ENCODE measurements at places on chromosomes 5 and 9.
A peak's percentile ranks its signal among the peaks of the same experiment; 100 is the strongest.

- no peak for DNase-seq
These were observed 69.4 kb upstream of the MEF2C start for GRCh38 chr5:88952344-88952743.

- peak; percentile 89 for DNase-seq
These were observed 3.7 kb upstream of the STXBP1 start for GRCh38 chr9:127608104-127608966.

- DNase-seq = no peak
These were observed 640 bp downstream of the SURF4 start for GRCh38 chr9:133375116-133375723.

- DNase-seq = no peak
These were observed 48.7 kb downstream of the KIAA1958 start for GRCh38 chr9:112535301-112535700.

- DNase-seq = no peak
These were observed 9.9 kb downstream of the REEP2 start for GRCh38 chr5:138448481-138449398.

GRCh38 chr9:135500071-135500524, 384 bp upstream of the MRPS2 start:
- DNase-seq = peak; percentile 33

DNA sequence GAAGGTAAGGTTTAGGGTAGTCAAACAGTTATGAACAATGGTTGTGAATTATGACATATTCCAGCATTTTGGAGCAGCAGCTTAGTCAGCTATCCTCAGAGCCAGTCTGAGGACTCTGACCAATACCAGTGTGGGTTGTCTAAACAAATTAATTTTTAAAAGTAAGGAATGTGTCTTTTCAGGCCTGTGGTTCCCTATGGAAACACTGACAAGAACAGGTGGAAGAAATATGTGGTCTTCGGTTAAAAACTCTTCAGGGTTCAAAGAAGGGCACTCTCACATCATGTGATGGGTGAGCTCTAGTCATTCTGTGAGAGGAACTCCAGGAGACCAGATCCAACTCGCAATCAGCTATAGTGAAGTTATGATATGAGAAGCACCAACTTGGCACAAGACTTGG, 33.5 kb upstream of the ALDOB start:
- DNase-seq = no peak

DNA sequence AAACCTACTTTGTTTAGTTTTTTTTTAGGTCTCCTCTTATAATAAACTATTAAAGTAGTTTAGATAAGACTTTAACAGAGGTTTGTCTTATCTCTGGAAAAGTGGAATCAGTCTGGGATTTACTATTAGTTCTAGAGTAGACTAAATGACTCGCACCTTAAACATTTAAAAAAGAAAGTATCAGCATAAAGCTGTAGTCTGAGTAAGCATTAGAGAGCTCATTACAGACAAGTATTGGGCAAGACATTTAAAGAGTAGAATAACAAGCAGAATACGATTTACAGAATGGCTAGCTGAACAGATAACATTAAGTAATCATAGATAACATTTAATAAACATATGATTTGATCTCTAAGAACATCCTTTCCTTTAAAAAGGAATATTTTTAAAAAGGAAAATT, 226.0 kb upstream of the DMAC1 start:
- no peak for DNase-seq

GRCh38 chr9:137447722-137448601, 6.8 kb upstream of the ENTPD8 start:
- DNase-seq = no peak

DNA sequence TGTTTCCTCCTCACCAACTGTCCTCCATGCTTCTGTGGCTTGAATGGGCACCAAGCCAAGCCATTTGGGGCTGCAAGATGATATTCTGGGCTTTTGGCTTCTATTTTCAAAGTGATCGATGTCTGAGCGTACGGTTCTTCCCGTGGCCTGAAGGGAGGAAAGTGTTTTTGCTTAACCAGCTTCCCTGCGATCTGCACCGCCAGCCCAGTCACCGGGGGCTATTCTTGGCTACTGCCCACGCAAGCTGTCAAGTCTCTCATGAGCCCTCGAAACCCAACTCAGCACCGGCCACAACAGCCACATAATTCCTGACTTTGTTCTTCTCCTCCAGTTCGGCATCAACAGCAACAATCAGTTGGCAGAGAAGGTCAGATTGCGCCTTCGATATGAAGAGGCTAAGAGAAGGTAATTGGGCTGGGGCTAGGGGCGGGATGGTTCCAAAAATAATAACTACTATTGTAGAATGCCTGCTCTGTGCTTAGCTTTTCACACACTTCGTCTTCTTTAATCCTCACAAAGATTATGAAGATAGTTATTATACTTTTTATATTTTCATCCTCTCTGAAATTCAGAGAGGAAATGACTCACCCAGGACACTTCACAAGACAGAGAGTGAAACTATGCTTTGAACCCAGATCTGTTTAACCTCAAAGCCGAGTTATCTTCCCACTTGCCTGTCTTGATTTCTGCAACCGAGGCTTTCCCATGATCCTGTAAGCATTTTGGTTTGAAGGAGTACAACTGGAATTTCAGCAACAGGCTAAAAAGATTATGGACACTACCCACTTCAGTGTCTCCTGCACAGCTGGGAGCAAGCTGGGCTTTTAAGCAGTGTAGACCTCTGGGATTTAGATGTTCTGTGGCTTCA, 76.4 kb upstream of the RARS1 start:
- DNase-seq = peak; percentile 67

DNA sequence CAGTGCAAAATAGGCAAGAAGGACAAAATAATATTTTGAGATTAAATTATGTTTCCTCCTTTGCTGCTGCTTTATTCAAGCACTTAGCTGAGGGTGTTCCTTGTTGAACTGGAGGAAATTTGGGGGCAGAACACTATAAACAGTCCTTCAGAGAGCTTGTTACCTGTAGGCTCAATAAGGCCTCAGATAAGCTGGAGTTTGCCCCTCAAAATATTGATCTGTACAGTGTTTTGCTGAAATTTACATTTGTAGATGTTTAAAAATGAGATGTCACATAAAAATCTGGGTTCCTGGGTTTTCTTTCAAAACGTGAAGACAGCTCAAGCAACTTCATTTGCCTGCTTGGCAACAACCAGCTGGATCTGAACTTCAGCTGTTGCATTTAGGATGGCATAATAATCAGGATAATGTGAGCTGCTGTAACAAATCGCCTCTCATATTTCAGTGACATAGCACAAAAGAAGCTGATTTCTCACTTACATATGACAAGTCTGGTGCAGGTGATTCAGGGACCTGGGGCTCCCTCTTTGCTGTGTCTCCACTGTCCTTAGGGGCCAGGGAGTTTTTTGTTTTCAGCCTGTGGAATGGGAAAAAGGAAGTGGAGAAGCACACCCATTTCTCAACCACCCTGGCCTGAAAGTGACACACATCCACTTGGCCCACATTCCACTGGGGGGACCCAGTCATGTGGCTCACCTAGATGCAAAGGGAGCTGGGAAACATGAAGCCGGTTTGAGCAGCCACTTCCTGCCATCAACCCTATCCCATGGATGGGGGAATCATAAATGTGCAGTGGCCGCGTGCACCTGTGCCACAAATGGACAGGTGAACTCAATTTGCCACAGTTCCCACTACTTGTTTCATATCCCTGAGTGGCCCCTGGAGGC, 2.4 kb upstream of the PSAT1 start:
- DNase-seq = no peak

DNA sequence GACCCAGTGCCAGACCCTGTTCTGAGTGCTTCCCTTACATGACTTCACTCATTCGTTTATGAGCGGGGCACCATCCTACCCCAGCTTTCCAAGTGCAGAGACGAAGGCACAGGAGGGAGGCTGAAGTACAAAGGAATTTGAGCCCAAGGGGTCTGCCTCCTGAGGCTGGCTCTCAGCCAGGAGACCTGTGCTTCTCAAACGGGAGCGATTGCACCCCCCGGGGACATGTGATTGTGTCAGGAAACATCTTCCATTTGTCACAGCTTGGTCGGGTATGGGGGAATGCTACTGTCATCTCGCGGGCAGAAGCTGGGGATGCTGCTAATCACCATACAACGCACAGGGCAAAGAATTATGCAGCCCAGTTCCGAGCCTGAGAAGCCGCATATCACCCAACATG, 23.9 kb downstream of the ADCY2 start:
- no peak for DNase-seq

DNA sequence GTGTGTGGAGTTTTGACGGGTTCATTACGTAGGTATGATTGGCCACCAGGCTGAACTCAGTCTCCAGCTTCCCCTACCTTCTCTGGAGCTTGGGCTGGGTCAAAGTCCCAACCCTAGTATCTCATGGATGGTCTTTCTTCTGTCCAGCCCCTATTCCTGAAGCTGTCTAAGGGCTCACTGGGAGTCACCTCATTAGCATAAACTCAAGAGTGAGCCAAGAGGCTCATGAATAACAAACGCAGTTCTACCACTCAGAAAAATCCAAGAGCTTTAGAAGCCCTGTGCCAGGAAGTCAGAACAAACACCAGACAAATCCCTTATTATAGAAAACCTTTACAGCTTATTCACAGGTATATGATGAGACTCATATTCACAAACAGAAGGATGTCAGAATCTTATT, 180.3 kb upstream of the NFIL3 start:
- DNase-seq = no peak

Measured in stimulated activated CD4-positive, alpha-beta T cell treated with anti-CD3 and anti-CD28 coated beads, Interleukin-15, amount 100 ng/mL, for 24 hours (primary cell).